ENCODE measurements at places on chromosomes 7 and 10.

GRCh38 chr7:158865462-158865922 is 9.1 kb downstream of the DYNC2I1 start:
- DNase-seq = no peak

GRCh38 chr10:112663234-112664125 is 216.5 kb downstream of the VTI1A start:
- DNase-seq = no peak

DNA sequence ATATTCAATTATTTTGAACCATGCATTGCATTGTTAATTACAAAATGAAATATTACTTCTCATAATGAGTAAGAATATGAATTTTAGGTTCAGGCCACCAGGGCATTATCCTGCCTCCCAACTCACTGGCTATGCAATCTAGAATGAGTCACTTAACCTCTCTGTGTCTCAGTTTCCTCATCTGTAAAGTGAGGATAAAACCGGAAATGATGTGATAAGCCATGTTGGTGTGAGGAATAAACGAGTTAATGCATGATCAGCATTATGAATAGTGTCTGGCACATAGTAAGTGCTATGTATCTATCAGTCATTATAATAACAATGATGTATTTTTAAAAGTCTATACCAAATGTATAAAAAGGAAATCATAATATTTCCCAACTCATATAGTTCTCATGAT is 85.5 kb downstream of the SEMA3D start:
- no peak for DNase-seq

- DNase-seq = no peak
Measured at GRCh38 chr10:107733328-107734130, 569.0 kb upstream of the SORCS1 start.

DNA sequence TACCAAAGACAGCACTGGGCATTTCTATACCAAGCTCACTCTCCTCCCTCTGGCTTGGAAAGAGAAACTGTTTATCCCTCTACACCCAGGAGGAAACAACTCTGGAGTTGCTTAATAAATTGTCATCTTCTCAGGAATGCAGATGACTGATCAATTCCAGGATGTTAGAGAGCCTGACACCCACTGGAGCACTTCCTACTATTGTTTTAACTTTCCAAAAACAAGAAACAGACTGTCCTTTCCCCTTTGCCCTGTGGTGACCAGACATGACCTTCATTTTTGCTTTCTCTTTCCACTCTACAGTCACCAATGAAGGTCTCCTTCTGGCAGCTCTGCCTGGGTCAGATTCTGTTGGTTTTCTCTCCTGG is 19.6 kb downstream of the GIMAP4 start:
- DNase-seq = no peak

DNA sequence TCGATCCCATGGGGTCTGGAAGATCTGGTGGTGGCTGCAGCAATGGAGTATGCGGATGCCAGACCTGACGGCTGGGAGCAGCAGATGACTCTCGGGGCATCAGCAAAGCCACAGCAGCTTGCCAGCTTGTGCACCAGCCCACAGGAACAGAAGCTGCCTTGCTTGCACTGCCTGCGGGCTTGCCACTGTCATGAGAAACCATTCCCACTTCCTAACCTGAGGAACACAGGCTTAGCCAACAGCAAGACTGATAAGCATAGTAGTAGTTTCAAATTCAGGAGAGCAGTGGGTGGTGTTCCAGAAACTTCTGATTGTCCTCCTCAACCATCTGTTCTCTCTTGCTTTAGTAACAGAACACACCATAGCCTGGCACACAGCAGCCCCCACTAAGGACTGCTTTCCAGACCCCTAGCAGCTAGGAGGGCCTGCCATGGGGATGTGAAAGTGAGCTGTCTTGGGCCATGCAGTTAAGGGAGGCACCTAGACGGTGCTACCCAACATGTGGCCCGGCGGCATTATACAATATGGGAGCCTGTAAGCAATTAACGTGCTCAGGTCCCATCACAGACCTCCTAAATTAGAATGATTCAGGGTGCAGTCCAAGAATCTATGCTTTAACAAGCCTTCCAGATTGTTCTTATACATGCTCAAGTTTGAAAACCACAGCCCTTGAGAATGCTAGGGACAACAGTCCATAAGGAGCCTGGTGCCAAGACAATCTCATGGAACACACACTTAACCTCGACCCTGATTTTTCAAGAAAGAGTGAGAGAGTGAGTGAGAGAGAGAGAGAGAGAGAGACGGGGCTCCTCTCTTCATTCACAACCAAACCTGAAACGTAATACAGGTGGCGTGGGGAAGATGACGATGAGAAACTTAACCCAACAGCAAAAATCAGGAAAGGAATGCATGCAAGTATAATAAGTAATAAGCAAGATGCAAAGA is 7.1 kb downstream of the ANXA11 start:
- DNase-seq = no peak

GRCh38 chr7:80392229-80393169 is 119.4 kb downstream of the GNAT3 start:
- DNase-seq = no peak

- no peak for DNase-seq
Measured at GRCh38 chr10:48805848-48806247, 121.2 kb downstream of the WDFY4 start.

GRCh38 chr7:21544303-21544656 is 1.4 kb downstream of the DNAH11 start:
- DNase-seq = no peak

- DNase-seq = no peak
Measured at GRCh38 chr7:106957766-106958165, 86.7 kb upstream of the PRKAR2B start.

DNA sequence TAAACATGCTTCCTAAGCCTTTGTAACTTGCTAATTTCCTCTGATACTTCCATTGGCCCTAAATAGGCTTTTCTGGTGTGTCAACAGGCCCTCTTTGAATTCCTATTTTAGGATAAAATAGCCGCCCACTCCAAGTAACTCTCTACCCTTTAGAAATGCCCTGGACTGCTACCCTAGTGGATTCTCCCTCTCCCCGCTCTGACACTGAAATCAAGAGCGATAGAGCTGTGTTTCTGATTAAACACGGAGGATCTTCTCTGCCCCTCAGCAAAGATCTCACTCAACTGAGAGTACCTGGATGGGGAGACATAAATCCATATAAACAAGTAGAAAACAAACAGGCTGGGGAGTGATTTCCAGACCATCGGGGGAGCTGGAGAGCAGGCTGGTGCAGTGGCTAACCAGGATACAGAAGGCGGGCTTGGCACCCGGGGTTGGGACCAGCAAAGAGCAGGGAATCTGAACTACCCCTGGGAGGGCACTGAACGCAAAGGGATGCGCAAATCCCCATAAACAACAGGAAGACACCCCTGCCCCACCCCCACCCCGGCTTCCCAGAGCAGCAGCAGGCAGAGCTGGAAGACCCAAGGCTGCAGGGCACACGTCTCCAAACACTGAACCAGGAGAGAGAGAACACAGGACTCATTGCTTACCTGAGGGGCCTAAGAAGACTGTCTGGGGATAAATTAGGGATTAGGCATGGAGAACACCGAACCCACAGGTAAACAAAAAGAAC is 2.5 kb downstream of the ASB13 start:
- DNase-seq = no peak

DNA sequence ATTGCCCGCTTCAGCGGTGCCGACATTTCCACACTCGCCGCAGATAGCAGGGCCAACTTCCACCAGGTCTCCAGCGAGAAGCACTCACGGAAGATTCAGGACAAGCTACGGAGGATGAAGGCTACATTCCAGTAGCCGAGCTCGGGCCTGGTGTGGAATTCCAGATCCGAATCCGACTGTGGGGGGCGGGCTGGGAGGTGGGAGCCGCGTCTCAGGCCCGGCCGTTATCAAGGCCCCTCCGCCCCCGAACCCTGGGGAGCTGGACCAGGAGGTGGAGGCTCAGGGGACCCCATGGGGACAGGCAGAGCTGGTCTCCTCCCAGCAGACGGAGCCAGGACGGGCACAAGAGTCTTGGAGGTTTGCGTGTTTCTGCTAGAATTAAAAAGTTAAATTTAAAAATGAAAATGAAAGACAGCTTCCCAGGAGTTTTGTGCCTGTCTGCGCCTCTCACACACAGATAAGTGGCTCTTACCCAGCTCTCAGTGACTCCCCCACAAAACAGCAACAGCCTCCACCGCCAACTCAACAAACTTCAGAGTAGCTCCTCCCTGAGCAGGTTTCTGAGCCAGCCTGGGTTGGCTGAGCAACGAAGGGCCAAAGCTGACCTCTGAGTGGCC is 5.2 kb upstream of the UTF1 start:
- no peak for DNase-seq

GRCh38 chr7:105003275-105003674 is 10.7 kb upstream of the KMT2E start:
- no peak for DNase-seq
